ENCODE measurements at places on chromosomes 16 and 17.

- peak; percentile 72 for DNase-seq
Measured at GRCh38 chr17:64216338-64217248, 46.5 kb downstream of the TEX2 start.

GRCh38 chr16:85603203-85603755 lies 9.8 kb upstream of the GSE1 start:
- no peak for DNase-seq

GRCh38 chr16:351804-352520 lies 561 bp downstream of the AXIN1 start:
- peak; percentile 52 for DNase-seq

GRCh38 chr16:85416228-85417109 lies 196.7 kb upstream of the GSE1 start:
- DNase-seq: peak; percentile 31

DNA sequence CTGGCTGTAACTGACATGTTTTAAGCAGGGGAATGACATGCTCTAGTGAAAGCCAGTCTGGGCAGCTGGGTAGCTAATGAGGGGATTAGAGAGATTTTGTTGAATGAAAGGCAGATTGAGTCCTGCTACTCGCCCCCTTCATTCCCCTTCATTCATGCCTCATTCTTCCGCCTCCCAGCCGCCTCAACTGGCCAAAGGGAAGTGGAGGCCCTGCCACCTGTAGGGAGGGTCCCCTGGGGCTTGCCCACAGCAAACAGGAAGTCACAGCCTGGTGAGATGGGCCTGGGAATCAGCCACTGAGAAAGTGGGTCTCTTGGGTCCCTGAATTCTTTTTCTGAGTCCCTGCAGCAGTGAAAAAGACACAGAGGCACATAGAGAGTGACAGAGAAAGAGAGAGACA lies 1.1 kb upstream of the CD19 start:
- no peak for DNase-seq

GRCh38 chr17:17752821-17753321 lies 71.6 kb downstream of the RAI1 start:
- no peak for DNase-seq

GRCh38 chr16:11051879-11052808 lies 107.8 kb downstream of the CLEC16A start:
- no peak for DNase-seq

DNA sequence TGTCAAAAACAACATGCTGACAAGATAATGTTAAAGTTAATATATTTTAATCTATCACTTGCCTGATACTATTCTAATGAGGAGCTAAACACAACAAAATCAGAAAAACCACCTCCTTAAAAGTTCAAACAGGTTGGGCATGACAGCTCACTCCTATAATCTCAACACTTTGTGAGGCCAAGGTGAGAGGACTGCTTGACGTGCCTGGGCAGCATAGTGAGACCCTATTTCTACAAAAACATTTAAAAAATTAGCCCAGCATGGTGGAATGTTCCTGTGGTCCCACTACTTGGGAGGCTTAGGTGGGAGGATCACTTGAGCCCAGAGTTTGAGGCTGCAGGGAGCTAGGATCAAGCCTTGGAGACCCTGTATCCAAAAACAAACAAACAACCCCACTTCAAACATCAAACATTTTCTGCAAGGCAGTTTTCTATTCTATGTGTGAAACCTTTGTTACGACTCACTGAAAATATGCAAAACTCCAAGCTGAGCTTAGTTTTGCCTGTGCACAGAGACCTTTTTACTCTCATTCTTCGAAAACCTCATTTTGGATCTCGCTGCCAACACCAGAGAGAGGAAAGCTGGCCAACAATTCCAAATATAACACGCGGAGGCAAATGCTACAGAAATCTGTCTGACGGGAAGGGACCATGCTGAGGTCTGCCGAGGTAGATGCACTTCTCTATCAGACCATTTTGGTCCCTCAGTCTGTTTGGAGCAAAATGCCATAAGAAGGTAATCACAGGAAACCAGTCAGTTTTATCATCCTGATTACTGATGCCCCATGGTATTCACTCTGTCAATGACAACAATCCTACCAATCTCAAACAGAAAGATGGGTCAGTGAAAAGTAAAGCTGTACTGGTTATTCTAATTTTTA lies 6.2 kb downstream of the PHF12 start:
- DNase-seq: no peak

DNA sequence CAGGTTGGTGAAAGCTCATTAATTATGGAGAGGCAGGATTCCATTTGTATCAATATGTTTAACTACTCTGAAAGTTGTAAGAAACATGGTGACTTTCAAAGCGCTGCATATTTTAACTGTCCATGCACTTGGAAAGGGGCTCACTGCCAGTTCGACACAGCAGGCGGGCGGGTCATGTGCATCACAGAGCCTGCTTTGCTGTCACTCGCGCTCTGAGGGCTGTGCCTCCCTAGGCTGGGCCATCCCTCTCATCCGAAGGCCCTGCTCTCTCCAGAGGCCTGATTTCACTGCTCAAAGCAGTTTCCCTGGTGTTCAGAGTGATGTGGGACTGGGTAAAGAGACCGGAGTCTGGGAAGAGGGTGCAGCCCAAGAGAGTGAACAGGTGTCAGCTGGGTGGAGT lies 422.0 kb upstream of the MON1B start:
- DNase-seq: no peak

GRCh38 chr17:41329279-41329948 lies 13.9 kb upstream of the KRTAP17-1 start:
- peak; percentile 59 for DNase-seq

- DNase-seq: peak; percentile 4
Measured at GRCh38 chr16:23031508-23032098, 117.6 kb downstream of the USP31 start.

DNA sequence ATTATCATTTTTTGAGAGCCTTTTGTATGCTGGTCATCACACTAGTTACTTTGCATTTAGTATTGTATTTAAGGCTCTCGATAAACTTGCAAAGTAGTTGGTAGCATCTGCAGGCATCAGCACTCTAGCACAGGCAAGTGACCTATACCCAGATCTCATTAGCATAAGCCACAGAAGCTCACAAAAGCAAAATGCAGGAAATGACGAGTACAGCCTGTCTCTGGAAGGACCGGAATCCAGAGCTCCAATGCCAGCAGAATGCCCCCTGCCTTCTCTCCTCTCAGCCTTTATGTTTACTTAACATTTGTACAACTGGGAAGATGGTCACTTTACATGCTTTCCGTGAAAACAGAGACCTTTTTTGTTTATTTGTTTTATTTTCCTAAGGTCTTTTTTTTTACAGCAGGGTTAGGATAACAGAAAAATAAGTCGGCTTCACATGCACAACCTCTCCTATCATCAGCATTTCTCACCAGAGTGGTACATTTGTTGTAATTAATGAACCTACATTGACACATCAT lies 45.4 kb upstream of the MYOCD start:
- peak; percentile 11 for DNase-seq

GRCh38 chr17:75749545-75750389 lies 15.2 kb downstream of the GALK1 start:
- DNase-seq: peak; percentile 80

DNA sequence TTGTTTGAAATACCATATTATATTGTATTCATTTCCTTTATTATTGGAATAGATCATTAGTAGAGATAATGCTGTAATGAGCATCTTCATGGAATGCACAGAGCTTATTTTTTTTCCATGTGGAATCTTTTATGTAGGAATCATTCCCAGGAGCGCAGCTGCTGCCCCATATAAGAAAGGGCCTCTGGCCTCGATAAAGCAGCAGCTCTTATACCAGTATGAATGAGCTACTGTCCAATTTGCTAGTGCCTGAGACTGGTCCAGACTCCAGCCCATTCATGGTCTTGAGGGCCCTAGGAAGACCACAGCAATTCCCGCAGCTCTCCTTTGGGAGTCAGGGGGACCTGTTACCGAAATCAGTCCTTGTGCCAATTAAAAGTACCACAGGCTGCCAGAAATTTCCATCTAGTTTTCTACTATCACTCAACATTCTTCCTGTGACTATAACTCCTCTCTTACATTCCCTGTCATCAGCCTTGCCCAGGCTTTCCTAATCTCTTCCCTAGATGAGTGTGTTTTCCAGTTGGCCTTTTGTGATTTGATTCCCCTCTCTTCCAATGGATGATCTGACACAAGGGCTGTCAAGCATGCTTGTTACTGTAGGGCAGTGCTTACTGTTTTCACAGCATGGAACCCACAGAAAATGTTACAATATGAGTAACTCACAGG lies 1.9 kb downstream of the ZNF843 start:
- DNase-seq: peak; percentile 27

DNA sequence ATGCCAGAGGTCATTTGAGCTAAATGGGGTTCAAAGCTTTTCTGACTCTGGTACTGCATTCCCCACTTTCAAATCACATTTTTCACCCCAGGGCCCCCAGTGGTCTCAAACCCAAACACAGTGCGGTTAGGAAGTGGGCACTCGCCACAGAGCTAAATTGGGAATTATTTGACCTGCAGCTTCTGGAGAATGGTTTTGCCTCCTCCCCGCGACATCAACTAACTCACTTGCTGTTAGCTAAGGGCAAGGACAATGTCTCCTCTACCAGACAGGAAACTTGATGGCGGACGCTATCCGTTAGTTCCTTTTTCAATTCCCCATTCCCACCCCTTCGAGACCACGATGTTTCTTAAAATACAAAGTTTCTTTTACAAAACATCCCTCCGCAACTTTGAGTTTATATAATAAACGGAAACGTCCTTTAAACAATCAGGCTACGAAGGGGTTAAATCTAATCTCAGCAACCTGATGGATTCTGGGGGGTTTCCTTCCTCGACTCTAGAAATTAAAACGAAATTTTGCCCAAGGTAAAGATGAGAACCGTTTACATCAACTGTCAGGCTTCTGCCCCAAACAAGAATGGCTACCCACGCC lies 500 bp upstream of the KAT7 start:
- DNase-seq: no peak

- DNase-seq: no peak
Measured at GRCh38 chr17:73492125-73492820, 152.0 kb downstream of the SDK2 start.

DNA sequence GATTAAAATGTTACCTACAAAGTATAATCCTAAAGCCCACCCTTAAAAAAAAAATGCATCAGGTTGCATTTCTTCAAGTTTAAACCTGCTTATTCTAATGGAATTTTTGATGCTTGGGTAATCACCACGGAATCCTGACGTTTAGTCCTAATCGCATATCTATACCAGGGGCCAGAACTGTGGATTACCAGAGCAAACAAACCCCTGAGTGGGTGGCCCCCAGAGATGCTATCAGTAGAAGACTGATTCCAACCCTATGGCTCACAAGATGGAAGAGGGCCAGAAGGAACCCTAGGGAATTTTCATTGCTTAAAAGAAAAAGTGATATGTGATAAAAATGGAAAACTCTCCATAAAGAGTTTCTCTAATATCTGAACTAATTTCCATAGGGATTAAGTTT lies 152.2 kb upstream of the NOG start:
- DNase-seq: no peak

GRCh38 chr17:66690166-66690565 lies 144.8 kb upstream of the CACNG5 start:
- DNase-seq: no peak

GRCh38 chr16:444027-444426 lies 18.6 kb downstream of the RAB11FIP3 start:
- no peak for DNase-seq

DNA sequence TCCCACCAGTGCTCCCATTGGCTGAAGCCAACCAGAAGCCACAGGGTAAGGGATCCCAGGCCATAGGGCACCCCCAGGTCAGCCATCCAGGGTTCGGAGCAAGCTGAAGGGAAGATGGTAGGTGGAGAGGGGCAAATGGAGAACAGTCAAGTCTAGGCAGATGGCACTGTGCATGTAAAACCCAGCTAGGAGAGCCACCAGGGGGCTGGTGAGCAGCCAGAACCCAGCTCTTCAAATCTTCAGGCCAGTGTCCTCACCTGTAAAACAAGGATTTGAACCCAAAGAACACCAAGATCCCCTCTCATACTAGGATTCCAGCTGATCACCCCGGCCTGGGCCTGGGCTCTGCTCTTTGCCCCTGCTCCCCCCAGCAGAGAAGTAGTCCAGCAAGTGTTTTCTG lies 43.5 kb downstream of the GINS3 start:
- DNase-seq: no peak

- DNase-seq: peak; percentile 82
Measured at GRCh38 chr17:38444151-38444550, 15.9 kb downstream of the ARHGAP23 start.

DNA sequence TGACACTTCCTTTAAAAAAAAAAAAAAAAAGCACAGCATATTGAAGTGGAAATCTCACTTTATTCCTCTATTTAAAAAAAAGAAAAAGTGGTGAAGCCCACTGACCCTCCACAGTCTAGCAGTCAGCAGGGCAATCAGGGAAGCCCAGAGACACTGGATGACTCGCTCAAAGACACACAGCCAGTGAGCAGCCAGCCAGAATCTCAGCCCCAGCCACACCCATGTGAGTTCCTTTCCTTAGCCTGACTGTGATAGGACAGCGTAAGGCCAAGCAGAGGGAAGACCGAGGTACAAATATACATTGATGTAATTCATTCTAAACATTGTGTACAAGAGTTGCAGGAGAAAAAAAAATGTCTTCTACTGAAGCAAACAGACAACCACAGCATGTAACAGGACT lies 22.5 kb downstream of the XPO6 start:
- no peak for DNase-seq

DNA sequence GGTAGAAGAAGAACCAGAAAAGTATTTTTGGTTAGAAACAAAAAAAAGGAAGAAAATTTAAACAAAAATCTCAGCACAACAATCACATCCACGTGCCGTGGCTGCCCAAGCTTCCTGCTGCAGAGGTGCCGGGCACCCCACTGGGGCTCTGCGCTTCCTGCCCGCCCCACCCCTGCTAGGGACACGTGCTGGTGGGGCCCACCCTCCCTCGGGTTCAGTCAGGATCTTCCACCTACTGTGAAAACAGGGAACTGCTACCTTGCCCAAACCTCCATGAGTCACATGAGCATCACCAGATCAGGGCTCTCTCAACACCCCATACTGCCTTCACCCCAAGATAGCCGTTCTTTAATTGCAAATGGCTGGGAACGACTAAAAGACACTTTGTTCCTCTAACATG lies 24.4 kb upstream of the CYTH1 start:
- DNase-seq: no peak

GRCh38 chr16:53745753-53746266 lies 41.9 kb downstream of the FTO start:
- DNase-seq: no peak

DNA sequence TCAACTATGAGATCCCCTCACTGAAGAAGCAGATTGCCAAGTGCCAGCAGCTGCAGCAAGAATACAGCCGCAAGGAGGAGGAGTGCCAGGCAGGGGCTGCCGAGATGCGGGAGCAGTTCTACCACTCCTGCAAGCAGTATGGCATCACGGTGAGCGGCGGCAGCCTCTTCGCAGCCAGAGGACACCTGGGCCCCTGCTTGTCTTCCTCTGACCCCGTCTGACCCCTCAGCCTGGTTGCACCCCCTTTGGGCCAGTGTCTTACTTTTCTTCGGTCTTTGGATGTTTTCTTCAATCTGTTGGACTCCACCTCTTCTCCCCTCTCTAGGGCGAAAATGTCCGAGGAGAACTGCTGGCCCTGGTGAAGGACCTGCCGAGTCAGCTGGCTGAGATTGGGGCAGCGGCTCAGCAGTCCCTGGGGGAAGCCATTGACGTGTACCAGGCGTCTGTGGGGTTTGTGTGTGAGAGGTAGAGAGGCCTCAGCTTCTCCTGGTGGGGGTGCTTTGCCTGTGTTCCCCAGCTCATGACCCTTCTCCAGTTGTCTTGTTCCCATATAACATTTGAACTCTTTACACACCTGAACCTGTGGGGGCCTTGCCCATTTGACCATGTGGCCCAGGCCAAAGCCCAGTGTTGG lies 4.4 kb downstream of the CDK5RAP3 start:
- no peak for DNase-seq

- DNase-seq: no peak
Measured at GRCh38 chr17:77330602-77331081, 189.9 kb downstream of the SEC14L1 start.

- no peak for DNase-seq
Measured at GRCh38 chr16:77989846-77990245, 32.5 kb upstream of the CLEC3A start.

Measured in cardiac muscle cell (in vitro differentiated cells and primary cell).